ENCODE measurements at places on chromosomes 11 and 22. TPM values are rescaled to one million over a fixed set of nuclear protein-coding genes. Genes with fewer than 3 reads are reported as not detected.

GRCh38 chr11:69650832-69651344 is 9.9 kb downstream of the CCND1 start:
- DNase-seq: no peak

DNA sequence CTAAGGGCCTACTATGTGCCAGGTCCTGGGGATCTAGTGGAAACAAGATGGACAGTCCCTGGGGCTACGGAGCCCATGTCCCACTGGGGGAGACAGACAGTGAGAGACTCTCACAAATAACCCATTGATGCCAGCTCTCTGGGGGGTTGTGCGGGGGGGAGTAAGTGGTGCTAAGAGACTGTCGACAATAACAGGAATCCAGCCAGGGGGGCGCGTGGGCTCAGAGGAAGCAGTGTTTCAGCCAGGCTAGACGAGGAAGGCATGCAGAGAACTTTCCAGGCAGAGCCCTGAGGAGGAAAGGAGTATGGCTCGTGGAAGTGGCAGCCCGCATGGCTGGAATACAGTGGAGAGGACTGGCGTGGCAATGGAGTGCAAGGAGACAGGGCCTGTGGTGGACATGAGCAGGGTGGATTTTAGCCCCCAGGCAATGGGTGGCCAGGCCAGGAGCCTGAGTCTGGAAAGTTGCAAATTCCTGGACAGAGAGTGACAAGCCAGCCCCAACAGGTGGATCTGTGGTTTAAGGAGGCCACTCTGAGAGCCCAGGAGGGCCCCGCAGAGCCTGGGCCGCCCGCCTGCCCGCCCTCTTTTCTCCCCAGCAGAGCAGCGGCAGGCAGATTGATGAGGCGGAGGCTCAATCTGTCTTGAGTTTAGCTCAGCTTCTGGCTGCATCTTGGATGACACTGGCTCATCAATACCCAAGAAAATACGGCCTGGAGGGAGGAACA is 40.0 kb upstream of the TCF20 start:
- DNase-seq: no peak

DNA sequence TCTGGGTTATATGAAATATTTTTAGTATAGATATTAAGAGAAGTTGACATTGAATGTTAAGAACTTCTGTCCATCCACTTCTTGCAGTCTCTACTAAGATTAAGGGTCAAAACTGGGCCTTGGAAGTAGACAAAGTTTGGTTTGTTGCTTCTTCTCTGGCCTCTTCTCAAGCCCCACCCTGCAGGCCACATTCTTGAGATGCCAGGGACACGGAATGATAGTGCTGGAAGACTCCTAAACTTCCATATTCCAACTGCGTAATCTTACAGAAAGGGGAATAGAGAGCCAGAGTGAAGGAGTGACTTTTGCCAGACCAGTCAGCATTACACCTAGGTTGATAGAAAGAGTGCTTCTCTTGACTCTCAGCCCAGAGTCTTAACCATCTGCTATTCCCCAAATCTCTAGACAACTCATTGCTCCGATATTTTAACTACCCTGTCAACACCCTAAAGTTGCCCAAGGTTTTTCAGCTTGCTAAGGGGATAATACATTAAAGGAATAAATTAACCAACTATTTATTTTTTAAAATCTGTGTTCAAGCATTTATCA is 136.4 kb upstream of the SYN3 start:
- no peak for DNase-seq

DNA sequence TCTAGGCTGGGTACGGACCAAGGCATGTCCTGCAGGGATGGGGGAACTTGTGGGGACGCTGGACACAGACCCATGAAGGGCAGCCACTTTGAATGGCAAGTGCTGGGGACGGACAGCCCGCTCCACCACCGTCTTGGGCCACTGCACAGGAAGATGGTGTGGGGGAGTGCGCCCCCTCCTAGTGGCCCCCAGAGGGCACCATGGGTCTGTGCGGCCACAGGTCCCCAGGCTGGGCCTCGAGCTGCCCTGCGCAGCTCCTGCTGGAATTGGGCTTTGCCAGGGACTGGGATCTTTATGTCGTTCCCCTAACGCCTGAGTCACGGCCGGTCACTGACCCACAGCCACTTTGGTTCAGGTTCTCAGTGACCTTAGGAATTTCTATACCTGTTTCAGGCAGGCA is 44.4 kb downstream of the NAT10 start:
- no peak for DNase-seq

- no peak for DNase-seq
These were observed at the start of gene LARGE2 for GRCh38 chr11:45922425-45923082. TSS of gene LARGE2 (plus strand) at chr11:45922656. CDS start at chr11:45922883, 227 bp downstream.

GRCh38 chr11:7546324-7546791 is 32.6 kb downstream of the PPFIBP2 start:
- DNase-seq: no peak

GRCh38 chr22:43824724-43825420 is 12.8 kb upstream of the EFCAB6 start:
- DNase-seq: no peak

DNA sequence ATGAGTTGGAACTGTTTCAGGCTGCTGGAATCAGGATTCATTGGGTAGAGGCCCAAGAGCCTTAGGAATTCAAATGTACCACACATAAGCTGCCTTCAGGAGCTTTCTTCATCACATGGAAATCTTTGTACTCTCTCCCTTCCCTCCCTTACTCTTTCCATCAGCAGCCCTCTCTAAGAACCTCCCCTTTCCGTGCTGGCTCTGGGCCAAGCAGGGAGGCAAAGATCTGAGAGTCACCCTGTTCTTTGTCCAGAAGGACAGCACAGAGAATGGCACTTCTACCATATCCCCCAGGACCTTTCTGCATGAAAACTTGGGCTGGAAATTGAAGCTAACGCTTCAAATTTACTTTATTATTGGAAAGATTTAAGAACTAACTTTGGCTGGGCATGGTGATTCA is 20.7 kb upstream of the TPBGL start:
- no peak for DNase-seq

- DNase-seq: no peak
These were observed 27.9 kb downstream of the SPATA19 start for GRCh38 chr11:133817449-133817848.

GRCh38 chr11:131231317-131231940 is 139.0 kb upstream of the NTM start:
- DNase-seq: no peak

DNA sequence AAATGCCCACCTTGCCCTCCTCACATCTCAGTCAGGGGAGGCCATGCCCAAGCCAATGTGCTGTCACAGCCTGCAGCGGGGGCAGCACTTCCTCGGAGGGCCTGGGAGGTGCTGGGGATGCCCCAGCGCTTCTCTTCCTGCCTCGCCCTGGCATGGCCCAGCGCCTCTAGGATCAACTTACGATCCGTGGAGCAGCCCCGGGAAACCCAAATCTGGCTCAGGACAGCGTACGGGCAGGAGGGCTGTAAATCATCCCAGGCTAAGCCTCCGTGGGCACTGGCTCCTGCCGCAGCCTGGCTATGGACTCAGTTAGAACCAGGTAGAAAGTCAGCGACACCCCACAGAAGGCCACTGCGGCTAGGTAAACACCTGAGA is 60.9 kb upstream of the EMID1 start:
- DNase-seq: no peak

DNA sequence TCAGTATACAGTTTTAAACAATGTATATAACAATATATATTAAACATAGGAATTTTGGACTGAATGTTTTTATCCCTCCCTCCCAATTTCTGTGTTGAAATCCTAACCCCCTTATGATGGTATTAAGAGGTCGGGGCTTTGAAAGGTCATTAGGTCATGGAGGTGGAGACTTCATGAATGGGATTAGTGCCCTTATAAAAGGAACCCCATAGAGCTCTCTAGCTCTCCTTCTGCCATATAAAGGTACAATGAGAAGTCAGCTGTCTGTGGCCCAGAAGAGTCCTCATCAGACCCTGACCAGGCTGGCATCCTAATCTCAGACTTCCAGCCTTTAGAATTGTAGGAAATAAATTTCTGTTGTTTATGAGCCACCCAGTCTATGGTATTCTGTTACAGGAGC is 6.5 kb downstream of the NNMT start:
- no peak for DNase-seq

- DNase-seq: no peak
These were observed 47.4 kb downstream of the CHST1 start for GRCh38 chr11:45617871-45618601.

DNA sequence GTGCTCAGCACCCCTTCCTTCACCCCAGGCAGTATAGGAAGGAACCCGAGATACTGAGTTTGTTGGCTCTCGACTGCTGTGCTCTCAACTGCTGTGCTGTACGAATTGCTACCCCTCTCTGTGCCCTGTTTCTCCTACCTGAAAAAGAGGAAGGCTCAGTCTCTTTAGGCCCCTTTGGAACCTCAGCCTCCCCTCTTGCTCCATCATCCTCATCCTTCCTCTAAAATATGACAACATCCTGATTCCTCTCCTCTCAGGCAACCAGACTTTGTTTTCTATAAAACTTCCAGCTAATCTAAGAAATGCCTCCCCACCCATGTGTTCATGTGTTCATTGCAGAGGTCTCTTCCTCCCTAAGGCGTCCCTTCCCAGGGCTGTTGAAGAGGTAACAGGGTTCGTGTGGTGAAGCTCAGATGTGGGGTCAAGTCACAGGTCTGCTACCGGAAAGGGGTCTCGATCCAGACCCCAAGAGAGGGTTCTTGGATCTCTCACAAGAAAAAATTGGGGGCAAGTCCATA is 35.5 kb upstream of the CD82 start:
- DNase-seq: no peak

- no peak for DNase-seq
These were observed 10.1 kb upstream of the SCN2B start for GRCh38 chr11:118186346-118187107.

DNA sequence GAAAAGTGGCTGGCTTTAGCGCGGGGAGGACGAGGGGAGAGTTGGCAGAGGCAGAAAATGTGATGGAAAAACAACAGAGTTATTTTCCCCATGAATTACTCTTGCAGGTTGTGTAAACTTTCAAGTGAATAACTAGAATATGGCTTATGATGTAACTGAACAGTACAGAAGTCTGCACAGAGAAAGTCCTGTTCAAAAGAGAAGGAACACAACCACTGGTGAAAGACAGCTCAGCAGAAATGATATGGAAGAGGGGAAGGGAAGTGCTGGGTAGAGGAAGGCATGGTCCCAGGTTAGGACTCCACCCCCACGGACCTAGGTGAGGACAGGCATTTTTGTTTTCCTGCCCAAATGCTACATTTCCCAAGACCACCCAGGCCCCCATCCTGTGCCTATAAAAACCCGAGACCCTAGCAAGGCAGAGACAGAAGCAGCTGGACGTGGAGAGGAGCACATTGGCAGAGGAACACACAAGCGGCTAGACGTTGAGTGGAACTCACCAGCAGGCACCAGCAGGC is 77.7 kb downstream of the MAML2 start:
- no peak for DNase-seq

- DNase-seq: no peak
These were observed 97.9 kb downstream of the MORC2 start for GRCh38 chr22:30870451-30871345.

DNA sequence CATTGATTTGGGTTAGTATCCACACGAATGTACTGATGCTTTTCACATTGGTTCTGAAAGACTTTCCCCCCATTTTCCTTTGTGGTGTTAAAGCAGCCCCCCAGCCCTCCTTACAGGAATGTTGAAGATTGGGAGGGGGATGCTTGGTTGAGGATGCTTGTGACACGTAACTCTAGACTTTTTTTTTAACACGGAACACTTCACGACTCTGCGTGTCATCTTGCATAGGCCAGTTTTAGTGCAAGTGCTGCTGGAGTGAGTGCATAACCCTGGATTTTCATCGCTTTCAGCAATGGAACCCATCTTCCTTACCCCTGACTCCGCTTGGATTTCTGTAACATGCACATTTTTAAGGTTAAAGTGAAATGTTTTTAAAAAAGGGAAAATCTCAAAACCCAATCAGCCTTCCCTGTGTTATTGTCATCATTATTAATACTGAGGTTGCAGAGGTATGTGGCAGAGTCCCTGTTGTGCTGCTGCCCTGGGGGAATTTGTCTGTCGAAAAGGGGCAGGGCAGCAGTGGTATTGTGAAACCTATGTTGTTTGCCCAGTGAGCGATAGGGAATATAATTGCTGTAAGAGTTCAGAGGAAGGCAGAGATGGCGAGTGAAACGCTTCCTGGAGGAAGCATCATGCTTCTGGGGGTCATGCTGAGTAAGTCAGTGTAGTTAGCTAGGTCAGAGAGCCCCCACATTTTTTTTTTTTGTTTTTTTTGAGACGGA is 12.1 kb downstream of the CECR2 start:
- no peak for DNase-seq

The PACS1 gene
- total RNA-seq: 86.9 TPM

The CHRM1 gene
- not detected for total RNA-seq

The MYO18B gene
- total RNA-seq: 0.07 TPM

The H19 gene
- total RNA-seq: 0.70 TPM

The POU2F3 gene
- 0.20 TPM for total RNA-seq

The NCAM1 gene
- total RNA-seq: 17.4 TPM

The C11orf91 gene
- total RNA-seq: not detected

The MMP8 gene
- not detected for total RNA-seq

The ARHGAP8 gene
- total RNA-seq: 1.3 TPM

The RIBC2 gene
- total RNA-seq: not detected

Measured in astrocyte (in vitro differentiated cells and primary cell).